ENCODE measurements at places on chromosomes 2 and 18.
A peak's percentile ranks its signal among the peaks of the same experiment; 100 is the strongest.

DNA sequence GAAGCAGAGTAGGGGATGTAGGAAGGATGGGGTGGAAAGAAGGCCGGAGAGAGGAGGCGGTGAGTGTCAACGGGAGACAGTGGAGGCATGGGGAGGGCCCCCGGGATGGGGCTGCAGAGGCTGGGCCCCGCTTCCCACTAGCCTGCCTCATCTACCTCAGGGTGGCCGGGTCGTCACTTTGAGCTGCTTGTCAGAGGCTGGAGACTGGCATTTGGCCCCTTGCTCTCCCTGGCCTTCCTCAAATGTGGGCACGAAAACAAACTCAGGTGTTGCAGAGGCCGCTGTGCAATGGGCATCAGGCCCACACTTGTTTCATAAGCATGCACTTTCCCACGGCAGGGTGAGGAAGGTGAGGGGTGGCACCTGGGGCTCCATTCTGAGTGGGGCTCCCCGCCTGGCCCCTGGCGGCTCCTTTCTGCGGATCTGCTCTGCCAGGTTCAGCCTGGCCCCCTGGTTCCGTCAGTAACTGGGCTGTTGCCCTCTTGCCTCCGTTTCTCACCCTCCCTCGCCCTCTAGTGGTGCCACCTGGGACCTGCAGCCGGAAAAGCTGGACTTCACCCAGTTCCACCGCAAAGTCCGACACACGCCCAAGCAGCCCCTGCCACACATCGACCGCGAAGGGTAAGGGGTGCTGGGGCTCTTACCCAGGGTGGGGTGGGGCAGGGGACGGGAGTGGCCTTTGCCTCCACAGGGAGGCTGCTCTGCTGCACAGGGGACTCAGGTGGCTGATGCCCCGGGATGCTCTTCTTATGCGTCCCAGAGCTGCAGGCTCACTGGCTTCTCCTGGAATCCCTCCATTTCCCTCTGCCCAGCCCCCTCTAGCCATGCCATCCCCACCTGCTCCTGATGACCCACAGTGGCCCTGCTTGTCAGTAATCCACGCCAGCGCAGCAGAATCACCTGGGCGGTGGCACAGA is 125.4 kb downstream of the CTIF start:
- DNase-seq = peak; percentile 25

- DNase-seq = no peak
These were observed 214.5 kb downstream of the TMEM182 start for GRCh38 chr2:102975996-102976975.

DNA sequence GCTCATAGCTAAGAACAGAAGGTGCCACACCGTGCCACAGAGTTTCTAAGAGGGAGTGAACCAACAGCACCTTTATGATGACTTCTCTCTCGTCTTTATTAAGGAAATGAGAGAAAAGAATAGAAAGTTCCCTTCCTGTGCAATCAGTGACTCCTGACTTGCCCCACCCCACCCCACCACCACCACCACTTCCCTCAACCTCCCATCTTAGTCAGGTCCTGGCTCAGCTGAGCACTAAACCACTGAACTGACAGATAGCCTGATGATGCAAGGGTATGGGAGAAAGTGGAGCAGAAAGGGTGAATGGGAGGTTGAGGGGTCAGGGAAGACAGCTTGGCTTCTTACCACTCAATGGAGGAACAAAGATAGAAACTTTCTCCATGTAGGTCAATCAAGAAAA is 75.2 kb upstream of the RMDN2 start:
- DNase-seq = no peak

GRCh38 chr2:158750458-158751125 is 44.5 kb upstream of the DAPL1 start:
- DNase-seq = no peak

GRCh38 chr2:68764806-68765311 is 30.2 kb downstream of the ARHGAP25 start:
- DNase-seq = no peak

DNA sequence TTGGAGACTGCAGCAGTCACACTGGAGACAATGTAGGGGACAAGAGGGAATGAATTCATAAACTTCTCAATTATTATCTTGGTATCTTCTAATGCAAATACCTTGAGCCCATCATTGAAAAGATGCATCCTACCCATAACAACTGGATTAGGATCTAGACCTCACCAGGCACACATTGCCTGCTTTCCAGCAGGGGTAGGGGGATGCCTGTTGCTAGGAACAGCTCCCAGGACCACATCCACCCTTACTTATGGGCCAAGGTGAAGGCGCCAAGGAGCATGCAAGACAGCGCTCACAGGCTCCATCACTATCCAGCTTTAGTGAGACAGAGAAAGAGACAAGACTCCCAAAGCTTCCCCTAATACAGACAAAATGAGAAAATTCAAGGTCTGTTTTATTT is 24.4 kb downstream of the KCTD1 start:
- DNase-seq = no peak

DNA sequence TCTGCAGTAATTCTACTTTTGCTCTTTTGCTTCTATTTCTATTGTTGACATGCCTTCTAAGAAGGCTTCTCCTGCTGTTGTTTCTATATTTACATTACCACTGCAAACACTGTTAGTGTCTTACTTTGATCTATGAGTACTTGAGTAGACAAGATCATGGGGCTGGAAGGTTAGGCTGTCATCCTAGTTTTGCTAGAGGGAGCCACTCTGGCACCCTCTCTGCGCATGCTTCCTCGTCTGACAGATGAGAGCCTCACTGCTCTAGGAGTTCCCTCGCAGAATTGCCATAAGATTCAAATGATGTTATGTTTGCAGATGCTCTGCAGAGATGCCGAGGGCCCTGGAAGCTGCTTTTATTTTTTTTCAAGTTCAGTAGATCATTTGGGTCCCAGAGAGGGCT is 185.6 kb downstream of the RNF144A start:
- DNase-seq = no peak

- DNase-seq = no peak
These were observed 909.2 kb upstream of the FANCL start for GRCh38 chr2:59150217-59150849.

DNA sequence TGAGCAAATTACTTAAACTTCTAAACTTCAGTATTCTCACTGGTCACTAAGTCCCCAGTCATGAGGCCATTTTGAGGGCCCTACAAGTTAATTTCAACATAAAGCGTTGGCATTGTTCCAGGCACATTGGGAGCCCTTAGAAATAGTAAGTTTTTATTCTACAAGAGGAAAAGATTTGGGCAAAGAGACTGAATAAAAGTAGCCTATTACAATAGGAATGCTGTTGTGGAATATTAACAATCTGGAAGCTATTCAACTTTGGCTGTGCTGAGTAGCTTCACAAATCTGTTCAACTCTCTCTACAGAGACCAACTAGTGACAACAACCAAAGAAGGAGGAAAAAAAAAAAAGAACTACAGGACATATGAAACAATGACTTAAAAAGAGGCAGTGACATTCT is 1287.5 kb upstream of the NXPH2 start:
- no peak for DNase-seq

- DNase-seq = no peak
These were observed 21.7 kb upstream of the LRRTM1 start for GRCh38 chr2:80326214-80326613.

GRCh38 chr2:49598231-49598630 is 443.9 kb upstream of the FSHR start:
- no peak for DNase-seq

DNA sequence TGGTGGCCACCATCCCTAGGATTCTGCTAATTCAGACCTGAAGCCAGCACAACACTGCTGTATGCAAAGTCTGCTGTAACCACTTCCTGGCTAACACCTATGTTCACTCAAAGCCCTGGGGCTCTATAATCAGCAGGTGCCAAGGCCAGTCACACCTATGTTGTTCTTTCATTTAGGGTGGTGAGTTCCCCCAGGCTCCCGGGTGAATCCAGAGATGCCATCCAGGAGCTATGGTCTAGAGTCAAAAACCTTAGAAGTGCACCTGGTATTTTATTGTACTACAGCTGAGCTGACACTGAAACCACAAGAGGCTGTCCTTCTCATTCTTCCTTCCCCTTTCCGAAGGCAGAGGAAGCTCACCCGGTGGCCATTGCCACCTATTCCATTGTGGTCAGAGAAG is 46.2 kb upstream of the CCDC141 start:
- no peak for DNase-seq

DNA sequence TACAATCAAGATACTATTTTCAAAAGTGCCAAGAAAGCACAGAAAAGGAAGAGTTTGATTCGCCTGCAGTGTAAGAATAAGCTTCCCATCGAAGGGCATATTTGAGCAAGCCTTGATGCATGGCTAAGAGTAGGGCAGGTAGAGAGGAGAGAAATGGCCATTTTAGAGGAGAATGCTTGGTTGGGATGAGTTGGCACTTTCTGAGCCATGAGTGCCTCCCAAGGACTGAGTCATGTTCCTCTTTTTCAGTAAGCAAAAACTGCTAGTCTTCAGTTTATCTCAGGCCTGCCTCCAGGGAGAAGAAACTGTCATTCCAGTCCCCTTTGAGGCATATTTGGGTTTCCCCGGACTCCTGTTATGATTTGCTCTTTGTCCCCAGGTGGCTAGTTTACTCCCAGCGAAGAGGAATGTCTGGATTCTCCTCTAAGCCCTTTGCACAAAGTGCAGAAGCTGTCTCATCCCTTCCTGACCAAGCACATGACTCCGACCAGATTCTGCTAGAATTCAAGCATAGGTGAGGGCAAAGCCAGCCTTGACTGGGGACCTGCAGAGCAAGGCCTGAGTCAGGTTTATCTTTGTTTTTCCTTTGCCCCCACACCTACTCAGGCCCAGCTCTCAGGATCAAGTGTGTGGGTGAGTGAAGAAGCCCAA is 115.2 kb downstream of the TTC32 start:
- no peak for DNase-seq

DNA sequence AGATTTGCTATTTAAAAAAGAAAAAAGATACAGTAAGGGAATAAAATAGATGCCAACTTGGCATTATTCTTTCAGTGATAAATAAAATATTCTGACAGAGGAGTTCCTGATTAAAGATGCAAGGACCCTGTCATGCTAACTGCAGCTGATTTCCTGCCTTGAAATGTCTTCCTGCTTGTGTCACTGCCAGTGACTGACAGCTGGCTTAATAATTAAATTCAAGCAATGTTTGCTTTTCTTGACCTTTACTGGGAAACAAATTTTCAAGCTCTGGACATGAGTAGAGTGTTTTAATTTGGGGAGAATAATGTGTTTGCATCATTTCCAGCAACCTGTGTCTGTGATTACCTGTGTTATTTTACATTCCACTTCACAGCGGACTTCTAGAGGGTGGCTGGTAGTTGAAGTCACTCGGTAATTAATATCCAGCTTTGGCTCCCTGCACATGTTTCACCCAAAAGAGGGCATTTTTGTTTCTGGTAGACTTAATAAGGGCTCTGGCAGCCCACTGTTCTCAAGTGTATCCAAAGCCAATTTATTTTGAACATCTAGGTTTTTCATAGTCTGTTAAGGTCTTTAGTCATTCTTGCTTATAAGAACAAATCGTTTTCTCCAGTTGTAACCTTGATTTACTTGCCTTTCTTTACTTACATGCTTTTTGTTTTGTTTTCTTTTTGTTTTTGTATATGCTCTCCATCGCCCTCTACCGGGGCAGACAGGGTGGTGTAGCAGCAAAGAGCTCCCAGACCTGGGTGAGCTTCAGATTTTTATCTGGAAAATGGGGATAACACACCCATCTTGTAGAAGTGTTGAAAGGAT is 48.5 kb upstream of the PROKR1 start:
- peak; percentile 25 for DNase-seq

DNA sequence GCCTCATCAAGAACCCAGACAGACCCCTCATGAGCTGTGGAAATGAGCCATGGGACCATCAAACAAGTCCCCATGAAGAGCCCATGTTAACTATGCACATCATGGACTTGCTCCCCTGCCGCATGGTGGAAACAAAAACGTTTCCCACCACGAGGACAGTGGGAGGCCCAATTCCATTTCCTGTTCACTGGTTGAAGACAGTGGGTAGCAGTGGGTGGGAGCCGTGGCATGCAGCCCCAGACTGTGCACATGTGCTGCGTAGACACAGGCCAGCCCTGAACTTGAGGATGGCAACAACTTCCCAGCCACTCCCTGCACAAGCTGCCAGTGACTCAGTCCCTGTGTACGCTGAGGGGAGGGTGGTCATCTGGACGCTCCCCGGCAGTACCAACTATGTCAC is 108.4 kb upstream of the LMAN1 start:
- no peak for DNase-seq

DNA sequence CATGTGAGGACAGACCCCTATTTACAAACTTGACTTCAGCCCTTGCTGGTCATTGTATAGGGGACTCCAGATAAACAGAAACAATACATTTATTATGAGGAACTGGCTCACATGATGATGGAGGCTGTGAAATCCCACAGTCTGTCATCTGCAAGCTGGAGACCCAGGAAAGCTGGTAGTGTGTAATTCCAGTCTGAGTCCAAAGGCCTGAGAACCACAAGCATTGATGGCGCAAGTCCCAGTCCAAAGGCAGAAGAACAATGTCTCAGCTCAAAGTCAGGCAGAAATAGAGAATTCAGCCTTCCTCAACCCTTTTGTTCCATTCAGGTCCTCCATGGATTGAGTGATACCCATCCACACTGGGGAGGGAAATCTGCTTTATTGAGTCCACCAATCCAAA is 28.1 kb upstream of the SPP2 start:
- DNase-seq = no peak

- no peak for DNase-seq
These were observed 51.8 kb upstream of the CYRIA start for GRCh38 chr2:16717477-16717876.

GRCh38 chr2:168545439-168546082 is 89.5 kb downstream of the CERS6 start:
- DNase-seq = no peak

DNA sequence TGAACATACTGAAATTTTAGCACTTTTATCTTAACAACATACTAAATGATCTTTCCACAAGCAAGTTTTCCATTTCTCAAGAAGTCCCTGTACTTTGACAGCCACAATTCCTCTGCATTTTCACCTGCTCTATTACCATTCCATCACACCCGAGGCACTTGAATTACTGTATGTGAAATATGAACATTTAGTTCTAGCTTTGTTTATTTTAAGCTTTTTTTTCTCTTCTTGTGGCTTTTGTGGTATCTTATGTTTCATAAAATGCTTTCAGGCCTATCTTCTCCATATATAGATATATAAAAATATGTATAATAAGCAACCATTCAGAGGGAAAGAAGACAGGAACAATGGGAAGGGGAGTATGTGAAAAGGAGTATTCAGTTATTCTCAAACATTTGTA is 693.9 kb downstream of the SATB2 start:
- DNase-seq = no peak

- no peak for DNase-seq
These were observed 231.4 kb downstream of the EIPR1 start for GRCh38 chr2:3146175-3146574.

DNA sequence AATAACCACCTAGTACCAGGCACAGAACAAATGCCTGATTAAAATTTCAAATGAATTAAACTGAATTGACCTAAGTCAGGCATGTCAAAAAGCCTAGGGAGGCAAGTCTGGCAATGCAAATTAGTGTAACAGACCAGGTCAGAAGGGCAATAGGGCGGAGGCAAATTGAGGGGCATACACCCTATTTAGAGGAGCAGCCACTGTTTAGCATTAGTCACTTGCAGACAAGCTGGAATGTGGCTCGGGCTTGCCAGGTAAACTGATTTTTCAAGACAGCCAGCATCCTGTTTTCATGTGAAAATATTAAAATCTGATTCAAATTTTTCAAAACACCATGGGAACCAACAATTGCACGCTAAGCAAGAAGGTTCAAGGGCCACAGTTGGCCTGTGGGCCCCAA is 160.3 kb downstream of the EN1 start:
- no peak for DNase-seq
